Kidney epithelial cell (primary cell): ENCODE measurements at places on chromosomes 1 and 21. TPM values are rescaled to one million over a fixed set of nuclear protein-coding genes. Genes with fewer than 3 reads are reported as not detected.
A peak's percentile ranks its signal among the peaks of the same experiment; 100 is the strongest.

The PCNX2 gene
- total RNA-seq = 26.4 and 29.5 TPM in 2 replicates

DNA sequence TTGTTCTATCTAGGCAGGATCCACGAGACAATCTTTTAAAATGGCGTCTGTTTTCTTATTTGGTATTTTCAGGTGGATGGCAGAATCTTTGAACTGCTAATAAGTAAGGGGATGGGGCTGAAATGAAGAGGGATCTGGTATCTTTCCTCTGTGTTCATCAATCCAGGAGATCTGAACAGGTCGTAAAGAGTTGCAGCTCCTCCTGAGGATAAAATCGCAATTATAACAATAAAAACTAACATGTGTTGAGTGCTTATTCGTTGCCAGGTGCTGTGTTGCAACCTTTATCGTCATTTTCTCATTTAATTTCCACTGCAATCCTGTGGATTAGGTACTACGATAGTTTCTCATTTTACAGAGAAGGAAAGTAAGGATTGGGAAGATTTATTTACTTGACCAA, 134.6 kb upstream of the DPYD start:
- DNase-seq = no peak

DNA sequence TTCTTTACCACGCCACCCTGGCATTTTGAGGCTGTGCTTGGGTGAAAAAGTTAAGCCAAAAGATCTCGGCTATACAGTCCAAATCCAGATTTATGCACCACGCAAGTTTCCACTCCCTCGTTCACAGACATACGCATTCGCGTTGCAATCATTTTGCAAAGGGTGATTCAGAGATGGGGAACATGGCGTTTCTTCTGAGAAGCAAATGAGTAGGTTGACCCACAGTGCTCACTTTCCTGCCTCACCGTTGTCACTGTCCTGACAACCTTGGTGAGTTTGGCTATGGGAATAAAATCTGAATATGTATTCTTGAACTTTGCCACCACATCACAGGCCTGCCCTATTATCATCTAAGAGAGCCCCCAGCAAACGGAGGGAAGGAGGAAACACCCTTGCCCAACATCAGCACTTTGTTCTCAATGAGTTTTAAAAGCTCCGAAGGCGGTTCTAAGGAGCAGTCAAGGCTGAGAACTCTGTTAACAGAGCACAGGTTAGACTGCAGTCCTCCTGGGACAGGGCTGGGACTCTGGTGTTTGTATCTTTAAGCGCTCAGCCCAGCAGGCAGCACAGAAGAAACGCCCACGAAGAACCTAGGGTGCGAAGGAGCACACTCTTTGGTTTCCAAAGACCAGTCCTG, 86.4 kb downstream of the RUNX1 start:
- no peak for DNase-seq

DNA sequence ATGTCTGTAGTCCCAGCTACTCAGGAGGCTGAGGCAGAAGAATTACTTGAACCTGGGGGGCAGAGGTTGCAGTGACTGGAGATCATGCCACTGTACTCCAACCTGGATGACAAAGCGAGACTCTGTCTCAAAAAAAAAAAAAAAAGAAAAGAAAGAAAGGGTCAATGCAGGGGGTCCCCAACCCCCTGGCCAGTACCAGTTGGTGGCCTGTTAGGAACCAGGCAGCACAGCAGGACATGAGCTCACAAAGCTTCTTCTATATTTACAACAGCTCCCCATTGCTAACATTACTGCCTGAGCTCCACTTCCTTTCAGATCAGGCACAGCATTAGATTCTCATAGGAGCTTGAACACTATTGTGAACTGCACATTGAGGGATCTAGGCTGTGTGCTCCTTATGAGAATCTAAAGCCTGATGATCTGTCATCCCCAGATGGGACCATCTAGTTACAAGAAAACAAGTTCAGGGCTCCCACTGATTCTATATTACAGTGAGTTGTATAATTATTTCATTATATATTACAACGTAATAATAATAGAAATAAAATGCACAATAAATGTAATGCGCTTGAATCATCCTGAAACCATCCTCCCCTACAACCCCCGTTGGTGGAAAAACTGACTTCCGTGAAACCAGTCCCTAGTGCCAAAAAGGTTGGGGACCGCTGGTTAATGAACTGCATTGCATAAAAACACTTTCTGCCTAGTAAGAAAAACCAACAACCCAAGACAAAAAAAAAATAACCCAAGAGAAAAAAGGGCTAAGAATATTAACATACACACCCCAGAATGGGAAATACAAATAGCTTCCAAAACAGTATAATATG, 2.8 kb downstream of the ZBTB8OS start:
- DNase-seq = no peak

The TDRD5 gene
- total RNA-seq = 0.34 and 0.54 TPM in 2 replicates

The LCE2C gene
- not detected in 2 replicates for total RNA-seq

The G0S2 gene
- total RNA-seq = 112 and 164 TPM in 2 replicates

The KIRREL1 gene
- 119 and 126 TPM in 2 replicates for total RNA-seq

- peak; percentile 50 for DNase-seq
Observed at GRCh38 chr1:36285443-36286101, 20.6 kb upstream of the SH3D21 start.
